ENCODE measurements at places on chromosomes 5 and 9.

- DNase-seq, result no peak
Observed at GRCh38 chr9:109176386-109176785, 9.3 kb upstream of the FRRS1L start.

DNA sequence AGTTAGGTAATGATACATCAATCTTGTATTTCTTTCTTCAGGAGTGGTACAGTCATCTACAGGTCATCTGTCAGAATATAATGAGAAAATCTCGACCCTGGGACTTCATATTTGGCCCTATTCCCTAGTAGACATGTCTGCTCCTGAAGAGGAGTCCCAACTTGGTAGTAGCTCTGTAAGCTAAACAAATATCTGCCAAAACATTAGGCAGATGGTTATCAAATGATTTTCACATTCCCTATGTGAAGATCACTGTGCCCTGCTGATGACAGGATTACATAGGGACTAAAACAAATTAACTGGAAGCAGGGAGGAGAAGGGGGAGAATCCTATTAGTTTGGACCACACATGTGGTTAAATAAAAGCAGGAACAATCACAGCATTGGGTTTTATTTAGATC is 138.6 kb upstream of the NFIB start:
- no peak for DNase-seq

DNA sequence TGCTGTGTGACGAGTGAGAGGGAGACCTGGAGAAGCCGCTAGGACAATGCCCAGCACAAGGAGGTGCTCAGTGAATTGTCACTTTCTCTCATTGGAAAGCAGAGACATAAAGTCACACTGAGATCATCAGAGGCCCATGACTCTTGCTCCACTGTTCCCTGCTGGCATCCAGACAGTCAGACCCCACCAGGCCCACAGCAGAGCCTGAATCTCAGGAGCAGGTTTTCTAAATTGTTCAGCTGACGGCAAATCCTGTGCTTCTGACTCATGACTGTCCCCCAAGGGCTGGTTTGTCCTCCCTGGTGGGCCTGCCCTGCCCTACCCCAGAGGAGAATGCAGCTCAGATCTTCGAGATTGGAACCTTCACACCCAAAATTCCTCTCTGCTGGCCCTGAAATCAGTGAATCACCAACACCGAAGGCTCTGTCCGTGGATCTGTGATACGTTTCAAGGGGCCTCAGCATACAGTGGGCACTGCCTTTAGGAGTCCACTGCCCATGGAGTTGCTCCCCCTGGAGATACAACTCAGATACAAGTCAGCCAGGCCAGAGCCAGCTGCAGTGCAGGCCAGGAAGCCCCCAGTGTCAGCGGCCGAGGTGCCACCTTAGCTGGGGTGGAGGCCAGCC is 2.7 kb downstream of the PTGES start:
- DNase-seq, result no peak

DNA sequence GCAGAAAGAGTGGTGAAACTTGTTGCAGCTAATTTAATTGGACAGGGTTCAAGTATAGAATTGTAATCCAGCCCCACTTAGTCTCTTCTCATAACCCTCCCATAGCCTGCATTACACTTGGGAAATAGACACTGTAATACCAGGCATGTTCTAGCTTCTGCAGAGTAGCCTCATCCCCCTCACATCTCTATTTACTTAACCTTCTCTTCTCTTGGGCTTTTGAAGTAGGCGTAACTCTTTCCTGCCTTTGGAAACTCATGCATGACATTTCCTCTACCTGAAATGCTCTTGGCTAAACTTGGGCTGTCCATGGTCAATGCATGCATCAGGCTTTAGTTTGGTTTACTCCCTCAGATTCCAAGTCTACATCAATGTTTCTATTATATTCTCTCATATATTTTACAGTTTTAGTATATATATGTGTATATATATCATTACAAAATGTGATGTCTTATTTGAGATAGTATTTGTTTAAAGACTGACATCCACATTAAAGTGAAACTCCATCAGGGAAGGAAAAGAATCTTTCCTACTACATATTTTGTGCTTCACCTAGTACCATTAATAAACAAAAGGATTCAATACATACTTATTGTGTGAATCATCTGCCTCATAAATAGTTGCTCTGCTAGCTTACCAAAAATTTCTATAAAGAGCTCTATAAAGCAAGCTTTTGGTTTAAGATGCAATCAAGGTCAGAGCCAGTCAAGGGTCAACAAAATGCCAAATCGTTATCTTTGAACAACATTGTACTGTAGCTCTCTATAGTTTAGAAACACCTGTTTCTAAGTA is 1158.0 kb downstream of the MAT2B start:
- DNase-seq, result no peak

GRCh38 chr5:96703384-96703920 is 41.3 kb downstream of the CAST start:
- no peak for DNase-seq

- no peak for DNase-seq
Observed at GRCh38 chr5:40754381-40755092, 1.2 kb downstream of the TTC33 start.

- no peak for DNase-seq
Observed at GRCh38 chr5:98454904-98455303, 318.6 kb upstream of the RGMB start.

GRCh38 chr9:127918183-127919107 is 1.6 kb upstream of the ST6GALNAC4 start:
- no peak for DNase-seq

DNA sequence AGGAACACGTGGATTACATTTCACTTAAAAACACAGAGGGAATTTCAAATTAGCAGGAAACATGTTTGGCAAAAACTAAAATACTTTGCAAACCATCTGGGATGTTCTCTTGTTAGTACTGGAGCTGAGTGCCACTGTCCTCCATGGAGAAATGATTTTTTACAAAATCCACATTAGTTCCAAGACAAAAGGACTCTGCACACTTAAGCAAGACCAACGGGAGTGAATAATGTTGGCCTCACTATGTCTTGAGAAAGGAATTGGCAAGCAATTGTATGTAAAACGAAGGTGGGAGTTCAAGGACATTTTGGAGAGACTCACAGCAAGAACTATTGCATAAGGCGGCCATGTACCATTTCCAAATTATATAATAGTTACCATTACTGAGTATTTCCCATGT is 547.5 kb downstream of the EBF1 start:
- DNase-seq, result no peak

DNA sequence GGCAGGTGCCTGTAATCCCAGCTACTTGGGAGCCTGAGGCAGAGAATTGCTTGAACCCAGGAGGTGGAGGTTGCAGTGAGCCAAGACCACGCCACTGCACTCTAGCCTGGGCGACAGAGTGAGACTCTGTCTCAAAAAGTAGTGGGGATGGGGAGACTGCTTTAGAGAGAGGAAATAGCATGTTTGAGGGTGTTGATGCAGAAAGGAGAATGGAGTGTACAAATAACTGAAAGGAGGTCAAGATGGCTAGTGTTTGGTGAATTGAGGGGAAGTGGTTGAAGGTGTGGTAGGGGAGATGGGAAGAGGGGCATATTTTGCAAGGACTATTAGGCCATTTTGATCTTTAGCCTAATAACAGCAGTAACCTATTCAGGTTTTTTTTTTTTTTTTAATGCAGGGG is 18.2 kb downstream of the TENT2 start:
- no peak for DNase-seq

DNA sequence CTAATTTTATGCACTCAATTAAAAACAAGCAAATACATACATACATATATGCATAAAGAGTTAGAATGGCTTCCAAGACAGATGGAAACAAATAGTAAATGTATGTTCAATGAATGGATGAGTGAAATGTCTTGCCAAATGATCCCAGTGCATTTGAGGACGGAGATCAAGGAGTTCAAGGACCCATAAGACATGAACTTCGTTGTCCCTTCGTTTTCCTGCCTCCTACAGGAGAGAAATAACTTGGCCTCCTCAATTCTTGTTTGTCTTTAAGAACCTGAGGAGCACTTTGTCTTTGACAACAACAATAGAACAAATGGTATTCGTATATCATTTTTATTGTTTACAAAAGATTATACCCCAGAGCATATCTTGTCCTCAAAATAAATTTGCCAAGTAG is 2.4 kb upstream of the PAPPA start:
- no peak for DNase-seq

- no peak for DNase-seq
Observed at GRCh38 chr5:65133477-65134110, 348.1 kb downstream of the ADAMTS6 start.

Data from iPS DF 19.7 (cell line).